ENCODE measurements at places on chromosomes 12 and 14.

DNA sequence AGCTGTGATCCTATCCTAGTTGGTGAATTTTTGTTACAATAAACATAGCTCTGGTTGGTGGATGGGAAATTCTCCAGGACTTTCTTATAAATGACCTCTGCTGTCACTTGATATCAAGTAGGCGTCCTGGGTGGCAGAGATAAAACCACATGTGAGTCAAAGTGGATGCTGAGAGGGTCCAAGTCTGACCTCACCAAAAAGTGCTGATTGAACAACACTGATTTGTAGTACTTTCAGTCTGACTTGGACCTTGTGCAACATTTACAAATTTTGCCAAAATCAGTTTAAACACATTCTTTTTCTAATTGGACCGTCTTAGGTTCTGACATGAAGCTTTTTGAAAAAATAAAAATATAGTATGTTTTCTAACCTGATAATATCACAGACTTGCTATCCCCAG, 585.6 kb downstream of the GALC start:
- DNase-seq: no peak

DNA sequence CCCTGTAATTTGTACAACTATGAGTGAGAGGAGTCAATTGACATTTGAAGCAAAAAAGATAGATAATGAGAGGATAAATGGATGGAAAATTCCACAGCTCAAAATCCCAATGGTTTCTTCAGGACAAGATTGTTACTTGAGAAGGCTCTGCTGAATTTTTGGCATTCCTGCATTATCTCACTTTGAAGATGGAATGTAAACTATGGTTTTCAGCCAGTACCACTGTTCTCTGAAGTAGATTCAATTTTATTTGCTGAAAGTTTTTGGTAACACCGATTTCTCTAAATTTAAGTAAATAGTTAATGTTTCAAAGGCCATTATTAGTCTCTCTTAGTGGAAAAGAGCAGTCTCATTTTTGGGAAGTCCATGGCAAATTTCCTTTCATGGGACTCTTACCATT, 121.9 kb upstream of the SLC38A2 start:
- no peak for DNase-seq

DNA sequence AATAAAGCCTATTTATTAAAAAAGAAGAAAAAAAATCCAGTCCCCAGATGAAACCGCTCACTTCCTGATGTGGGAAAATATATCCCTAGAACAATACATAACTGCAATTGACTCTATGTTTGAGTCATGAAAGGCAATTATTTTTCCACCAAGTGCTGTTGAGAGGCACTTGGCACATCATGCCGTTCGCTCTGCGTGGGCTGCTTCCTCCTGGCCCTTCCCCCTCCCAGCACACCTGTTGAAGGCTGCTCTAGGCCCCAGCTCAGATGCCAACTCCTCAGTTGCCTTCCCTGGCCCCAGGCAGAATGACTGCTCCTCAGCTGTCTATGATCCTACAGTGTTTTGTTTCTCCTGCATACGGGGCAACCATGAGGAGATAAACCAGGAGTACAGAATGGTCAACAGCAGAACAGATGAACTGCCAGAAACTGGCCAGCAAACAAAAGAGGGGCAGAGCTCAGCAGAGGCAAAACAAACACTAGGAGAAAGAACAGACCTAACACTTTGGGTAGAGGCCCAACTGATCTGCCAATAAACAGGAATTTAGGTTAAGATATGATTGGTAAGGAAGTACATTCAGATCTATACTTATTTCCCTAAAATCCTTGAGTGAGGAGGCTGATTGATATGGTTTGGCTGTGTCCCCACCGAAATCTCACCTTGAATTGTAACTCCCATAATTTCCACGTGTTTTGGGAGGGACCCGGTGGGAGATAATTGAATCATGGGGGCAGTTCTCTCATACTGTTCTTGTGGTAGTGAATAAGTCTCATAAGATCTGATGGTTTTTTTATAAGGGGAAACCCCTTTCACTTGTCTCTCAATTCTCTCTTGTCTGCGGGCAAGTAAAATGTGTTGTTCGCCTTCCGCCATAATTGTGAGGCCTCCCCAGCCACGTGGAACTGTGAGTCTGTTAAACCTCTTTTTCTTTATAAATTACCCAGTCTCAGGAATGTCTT, 58.6 kb downstream of the SLC38A1 start:
- peak; percentile 33 for DNase-seq

DNA sequence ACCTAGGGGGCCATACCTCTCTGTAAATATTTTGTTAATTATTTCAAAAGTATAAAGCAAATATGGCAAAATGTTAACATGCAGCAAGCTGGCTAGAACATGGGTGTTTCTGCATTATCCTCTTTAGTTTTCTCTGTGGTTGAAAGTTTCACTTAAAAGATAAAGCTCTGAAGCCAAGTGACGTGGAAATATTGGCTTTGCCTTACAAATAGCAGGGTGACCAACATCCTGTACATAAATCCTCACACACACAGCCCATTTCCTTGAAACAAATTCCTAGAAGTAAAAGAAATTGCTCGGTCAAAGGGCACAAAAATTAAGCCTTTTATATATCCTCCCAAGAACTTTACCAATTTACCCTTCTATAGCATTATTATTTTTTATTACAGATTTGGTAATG, 10.6 kb upstream of the VWF start:
- no peak for DNase-seq

DNA sequence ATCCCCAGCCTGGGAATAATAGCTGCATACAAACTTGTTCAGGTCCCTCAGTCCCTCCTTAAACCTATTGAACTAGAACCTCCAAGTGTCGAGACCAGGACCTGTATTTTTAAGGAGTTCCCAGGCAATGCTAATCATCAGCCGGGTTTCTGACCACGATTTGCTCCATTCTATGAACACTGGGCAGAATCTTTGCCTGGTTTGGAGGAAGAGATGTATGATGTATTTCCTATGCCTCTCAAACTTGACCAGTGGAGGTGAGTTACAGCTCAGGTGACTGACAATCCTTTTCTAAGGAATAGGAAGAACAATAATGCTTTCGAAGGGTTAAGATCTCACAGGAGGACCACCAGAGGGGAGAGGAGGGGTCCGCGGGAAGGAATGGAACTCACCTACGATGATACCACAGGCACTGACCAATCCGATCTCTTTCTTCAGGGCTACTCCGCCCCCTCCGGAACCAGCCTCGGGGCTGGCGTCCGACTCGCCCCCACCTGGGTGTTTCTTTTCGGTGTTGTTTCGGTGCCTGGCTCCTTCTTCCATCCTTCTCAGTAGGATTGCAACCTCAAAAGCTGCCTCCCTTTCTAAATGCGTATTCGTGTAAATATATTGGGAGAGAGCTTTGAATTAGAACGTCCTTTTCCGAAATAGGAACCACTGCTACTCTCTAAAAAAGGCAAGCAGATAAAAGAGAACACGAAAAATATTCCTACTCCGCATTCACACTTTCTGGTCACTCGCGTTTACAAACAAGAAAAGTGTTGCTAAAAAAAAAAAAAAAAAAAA, 895 bp downstream of the SLC7A8 start:
- DNase-seq: peak; percentile 9

DNA sequence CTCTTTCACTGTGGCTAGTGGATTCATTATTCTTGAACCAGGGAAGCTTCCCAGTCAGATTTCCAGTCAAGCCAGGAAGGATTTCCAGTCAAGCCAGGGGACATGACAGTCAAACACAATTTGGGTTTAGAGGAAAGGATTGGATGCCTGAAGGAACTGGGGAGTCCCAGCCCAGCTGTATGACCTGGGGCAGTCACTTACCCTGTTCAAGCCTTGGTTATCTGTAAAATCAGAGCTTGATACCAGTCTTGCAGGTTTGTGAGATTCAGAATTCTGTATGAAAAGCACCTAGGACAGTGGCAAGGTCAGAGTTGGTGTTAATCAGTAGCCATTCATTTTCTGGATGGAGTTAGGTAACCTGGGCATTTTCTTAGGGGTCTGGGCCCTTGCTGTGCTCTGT, 152.7 kb downstream of the CHST11 start:
- no peak for DNase-seq

DNA sequence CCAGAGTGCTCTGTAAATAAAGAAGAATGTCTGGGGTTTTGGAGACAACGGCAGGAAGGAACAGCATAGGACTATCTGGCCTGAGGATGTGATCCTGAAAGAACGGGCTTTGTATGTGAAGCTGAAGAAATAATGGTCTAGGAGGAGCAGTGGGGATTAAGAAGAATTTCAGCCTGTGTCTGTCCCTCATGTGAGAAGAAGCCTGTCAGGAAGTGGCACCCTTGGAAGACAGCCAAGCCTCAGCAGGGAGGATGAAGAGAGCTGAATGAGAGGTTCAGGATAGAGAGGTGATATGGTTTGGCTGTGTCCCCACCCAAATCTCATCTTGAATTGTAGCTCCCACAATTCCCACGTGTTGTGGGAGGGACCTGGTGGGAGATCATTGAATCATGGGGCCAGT, 56.9 kb upstream of the TCL1A start:
- DNase-seq: no peak

- DNase-seq: no peak
Measured at GRCh38 chr14:61401461-61401860, 80.1 kb downstream of the PRKCH start.

Data from effector memory CD8-positive, alpha-beta T cell (primary cell).